ENCODE measurements at places on chromosomes 3 and 15. TPM values are rescaled to one million over a fixed set of nuclear protein-coding genes. Genes with fewer than 3 reads are reported as not detected.

DNA sequence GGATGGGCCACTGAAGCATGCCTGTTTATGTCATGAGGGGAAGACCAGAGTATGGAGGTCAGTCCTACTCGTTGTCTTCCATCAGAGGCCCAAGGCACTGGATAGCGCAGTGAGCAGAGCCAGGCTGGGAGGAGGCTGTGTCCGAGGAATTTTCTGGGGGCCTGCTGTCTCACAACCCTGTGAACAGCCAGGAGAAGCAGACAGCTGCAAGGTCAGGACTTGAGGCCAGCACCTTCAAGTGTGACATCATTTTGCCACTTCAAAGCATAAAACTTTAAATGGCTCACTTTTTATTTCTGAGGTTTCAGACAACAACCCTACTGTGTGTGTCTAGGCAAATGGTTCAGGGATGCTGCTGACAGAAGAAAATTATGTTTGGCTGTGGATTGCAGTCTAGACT lies 47.2 kb downstream of the TMED3 start:
- no peaks in the 10 kb centered on the region for H3K27me3 ChIP-seq
- no peak for DNase-seq
- no peak overlapping the region for H3K4me3 ChIP-seq
- H3K4me1 ChIP-seq: no peaks in the 10 kb centered on the region
- H3K27ac ChIP-seq: no peak overlapping the region

DNA sequence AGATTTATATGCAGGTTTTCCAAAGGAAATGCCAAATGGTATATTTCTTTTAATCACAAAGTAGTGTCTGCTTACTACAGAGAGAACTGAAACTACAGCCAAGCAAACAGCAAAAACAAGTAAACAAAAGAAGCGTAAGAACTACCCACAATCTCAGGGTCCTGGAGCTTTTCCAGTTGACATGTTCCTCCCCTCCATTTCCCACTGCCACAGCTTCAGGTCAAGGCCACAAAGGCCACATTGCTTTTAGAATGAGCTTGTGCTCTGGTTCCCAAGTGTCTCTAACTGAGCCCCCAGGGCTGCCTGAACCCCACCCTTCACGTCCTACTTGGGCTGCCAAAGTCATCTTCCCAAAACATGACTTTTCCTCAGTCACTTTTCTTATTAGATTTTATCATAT lies 24.1 kb downstream of the CTDSPL start:
- DNase-seq: no peak
- H3K36me3 ChIP-seq: no peaks in the 10 kb centered on the region
- H3K4me3 ChIP-seq: no peak overlapping the region
- no peak overlapping the region for H3K27ac ChIP-seq
- peaks cover 34% of the 10 kb centered on the region for H3K4me1 ChIP-seq
- H3K27me3 ChIP-seq: no peaks in the 10 kb centered on the region

DNA sequence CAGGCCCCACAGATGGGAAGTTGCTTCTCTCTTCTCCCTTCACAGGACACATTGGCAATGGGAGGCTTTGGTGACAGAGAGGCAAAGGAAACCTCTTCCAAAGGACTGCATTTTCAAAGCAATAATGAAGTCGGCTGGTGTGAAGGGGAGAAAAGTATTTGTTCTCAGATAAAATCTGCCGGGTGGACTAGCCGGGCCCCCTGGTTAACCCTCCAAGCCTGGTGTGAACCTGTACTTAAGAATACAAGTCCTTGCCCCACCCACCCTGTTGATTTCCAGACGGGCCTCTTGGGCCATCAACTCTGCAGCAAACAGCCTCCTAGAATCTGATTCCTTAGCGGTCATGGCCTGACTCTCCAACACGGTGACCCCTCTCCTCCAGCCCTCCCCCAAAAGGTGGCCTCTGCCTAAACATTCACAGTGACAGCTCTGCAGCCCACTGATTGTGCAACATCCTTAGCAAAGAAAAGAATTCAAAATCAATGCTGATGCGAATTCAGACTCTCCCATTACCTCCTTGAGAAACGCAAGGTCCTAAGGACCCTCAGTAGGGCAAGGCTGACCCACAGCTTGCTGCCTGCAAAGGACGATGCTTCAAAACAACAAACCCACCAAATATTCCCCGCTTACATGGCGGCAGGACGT lies 9.9 kb downstream of the TLE3 start:
- H3K36me3 ChIP-seq: peaks cover 18% of the 10 kb centered on the region
- H3K4me3 ChIP-seq: peak overlapping the region; percentile 5
- DNase-seq: no peak
- peaks cover 24% of the 10 kb centered on the region for H3K27me3 ChIP-seq
- H3K4me1 ChIP-seq: peaks cover 84% of the 10 kb centered on the region

GRCh38 chr15:24823473-24823872 lies 131.3 kb upstream of the SNRPN start:
- peaks cover 17% of the 10 kb centered on the region for H3K4me1 ChIP-seq
- peak overlapping the region; percentile 59 for H3K4me3 ChIP-seq
- H3K27ac ChIP-seq: no peak overlapping the region
- no peaks in the 10 kb centered on the region for H3K36me3 ChIP-seq
- peak; percentile 74 for DNase-seq

HRH1 gene
- not detected for total RNA-seq

SLC28A2 gene
- not detected for total RNA-seq
